Transverse colon (tissue), 4 donors: ENCODE measurements at places on chromosomes 3 and 15. TPM values are rescaled to one million over a fixed set of nuclear protein-coding genes. Genes with fewer than 3 reads are reported as not detected.
A peak's percentile ranks its signal among the peaks of the same experiment; 100 is the strongest.

FILIP1L gene
- total RNA-seq = 38.2 TPM

ILDR1 gene
- 19.2 TPM for total RNA-seq

DNA sequence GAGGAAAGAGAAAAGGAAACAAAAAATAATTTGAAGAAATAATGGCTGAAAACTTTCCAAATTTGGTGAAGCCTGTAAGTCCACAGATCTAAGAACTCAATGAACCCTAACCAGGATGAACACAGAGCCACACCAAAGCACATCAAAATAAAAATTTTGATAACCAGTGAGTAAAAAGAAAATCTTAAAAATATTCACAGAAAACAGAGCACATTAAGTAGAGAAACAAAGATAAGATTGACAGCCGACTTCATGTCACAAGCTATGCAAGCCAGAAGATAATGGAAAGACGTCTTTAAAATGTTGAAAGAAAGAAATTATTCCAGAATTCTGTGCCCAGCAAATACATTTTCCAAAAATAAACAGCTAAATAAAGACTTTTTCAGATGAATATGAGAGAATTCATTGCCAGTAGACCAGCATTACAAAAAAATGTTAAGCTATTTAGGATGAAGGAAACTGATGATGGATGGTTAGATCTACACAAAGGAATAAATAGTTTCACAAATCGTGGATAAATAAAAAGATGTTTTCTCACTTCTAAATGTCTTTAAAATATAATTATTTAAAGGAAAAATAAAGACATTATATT, 140.2 kb upstream of the SKOR1 start:
- H3K36me3 ChIP-seq = no peaks in the 10 kb centered on the region
- no peaks in the 10 kb centered on the region for H3K27me3 ChIP-seq
- H3K4me3 ChIP-seq = no peak overlapping the region
- H3K27ac ChIP-seq = no peak overlapping the region
- no peak for DNase-seq

- no peaks in the 10 kb centered on the region for H3K36me3 ChIP-seq
- no peaks in the 10 kb centered on the region for H3K27me3 ChIP-seq
- no peaks in the 10 kb centered on the region for H3K4me1 ChIP-seq
- no peak overlapping the region for H3K4me3 ChIP-seq
These were observed 231.9 kb downstream of the NSUN3 start for GRCh38 chr3:94294806-94295205.

ZNF609 gene
- 22.4 TPM for total RNA-seq

- no peak overlapping the region for H3K27ac ChIP-seq
- no peak for DNase-seq
- no peaks in the 10 kb centered on the region for H3K27me3 ChIP-seq
- H3K4me3 ChIP-seq = no peak overlapping the region
- H3K36me3 ChIP-seq = no peaks in the 10 kb centered on the region
- no peaks in the 10 kb centered on the region for H3K4me1 ChIP-seq
These were observed 489.4 kb upstream of the IL12A start for GRCh38 chr3:159499031-159499793.

SLC22A13 gene
- total RNA-seq = 0.60 TPM

IGSF10 gene
- total RNA-seq = 1.1 TPM

GRCh38 chr3:108180194-108180593, 42.0 kb downstream of the IFT57 start:
- no peak overlapping the region for H3K27ac ChIP-seq
- H3K4me1 ChIP-seq = peaks cover 2% of the 10 kb centered on the region
- H3K4me3 ChIP-seq = no peak overlapping the region

DNA sequence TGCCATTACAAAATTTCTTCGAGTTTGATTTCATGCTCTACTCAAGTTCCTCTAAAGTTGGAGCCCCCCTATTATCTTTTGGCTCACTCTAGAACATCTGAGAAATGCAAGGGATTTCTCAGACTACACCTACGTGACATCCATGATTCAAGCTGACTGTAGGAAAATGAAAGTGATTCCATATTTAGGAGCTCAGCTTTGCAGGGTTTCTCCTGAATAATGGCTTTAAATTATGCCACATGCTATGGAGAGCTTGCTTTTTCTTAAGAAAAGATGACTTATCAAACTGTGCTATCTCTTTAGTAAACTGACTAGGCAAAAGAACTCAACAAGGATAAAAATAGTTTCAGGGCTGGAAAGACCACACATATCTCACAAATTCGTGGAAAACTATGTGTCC, 292.1 kb downstream of the LSAMP start:
- no peak overlapping the region for H3K27ac ChIP-seq
- H3K27me3 ChIP-seq = no peaks in the 10 kb centered on the region
- no peak for DNase-seq
- H3K4me3 ChIP-seq = no peak overlapping the region

DNA sequence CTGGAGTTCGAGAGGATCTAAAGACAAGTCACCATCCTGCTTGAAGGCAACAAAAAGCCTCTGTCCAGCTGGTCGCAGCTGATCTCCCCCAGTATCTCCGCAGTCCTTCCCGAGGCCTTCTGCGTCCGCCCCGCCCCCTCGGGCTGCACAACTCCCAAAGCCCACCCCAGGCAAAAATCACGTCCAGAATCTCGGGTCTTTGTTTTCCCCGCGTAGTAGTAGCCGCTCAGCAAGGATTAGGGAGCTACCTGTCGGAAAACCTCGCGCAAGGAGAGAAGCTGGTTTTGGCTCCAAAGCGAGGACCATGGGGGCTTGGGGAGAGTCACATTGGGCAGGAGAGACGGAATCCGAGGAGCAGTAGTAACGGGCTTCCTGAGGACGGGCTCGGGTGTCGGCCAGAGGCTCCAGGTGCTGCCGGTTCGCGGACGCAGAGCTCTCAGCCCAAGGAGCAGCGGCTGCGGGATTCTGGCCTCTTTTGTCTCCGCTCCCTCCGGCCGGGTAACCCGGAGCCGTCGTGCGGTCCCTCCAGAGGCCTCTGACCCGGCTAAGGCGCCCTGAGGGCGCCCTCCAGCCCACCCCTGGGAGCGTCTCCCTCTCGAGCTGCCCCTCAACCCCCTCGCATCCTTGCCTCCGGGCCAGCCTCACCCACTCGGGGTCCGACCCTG, 401 bp downstream of the ZSCAN29 start:
- peak overlapping the region; percentile 67 for H3K4me3 ChIP-seq
- DNase-seq = peak; percentile 22

TMEM158 gene
- 23.9 TPM for total RNA-seq

CKMT1B gene
- 333 TPM for total RNA-seq

FANCD2OS gene
- not detected for total RNA-seq

GRCh38 chr3:180478695-180479094, 123.3 kb upstream of the TTC14 start:
- no peak overlapping the region for H3K4me3 ChIP-seq
- H3K36me3 ChIP-seq = no peaks in the 10 kb centered on the region
- no peak for DNase-seq
- H3K4me1 ChIP-seq = no peaks in the 10 kb centered on the region
- no peak overlapping the region for H3K27ac ChIP-seq
- no peaks in the 10 kb centered on the region for H3K27me3 ChIP-seq

DNA sequence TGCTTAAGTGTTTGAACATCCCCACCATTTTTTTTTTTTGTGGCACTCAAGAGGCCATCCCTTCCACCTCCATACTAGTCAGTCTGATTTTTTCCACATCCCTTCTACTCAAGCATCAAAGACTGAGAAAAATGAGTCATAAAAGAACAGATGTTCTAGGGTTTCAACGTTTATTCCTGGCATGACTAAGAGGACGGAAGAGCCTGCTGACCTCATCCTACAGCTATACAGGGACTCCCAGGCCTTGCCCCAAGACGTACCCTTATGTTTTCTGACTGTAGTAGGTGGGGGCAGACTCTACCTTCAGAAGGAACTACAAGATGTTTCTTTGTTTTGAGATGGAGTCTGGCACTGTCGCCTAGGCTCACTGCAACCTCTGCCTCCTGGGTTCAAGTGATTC, 3.3 kb upstream of the ITPKA start:
- H3K4me3 ChIP-seq = no peak overlapping the region
- H3K36me3 ChIP-seq = no peaks in the 10 kb centered on the region
- no peak for DNase-seq
- H3K27me3 ChIP-seq = peaks cover 12% of the 10 kb centered on the region
- no peak overlapping the region for H3K27ac ChIP-seq

PPCDC gene
- total RNA-seq = 5.2 TPM

DNA sequence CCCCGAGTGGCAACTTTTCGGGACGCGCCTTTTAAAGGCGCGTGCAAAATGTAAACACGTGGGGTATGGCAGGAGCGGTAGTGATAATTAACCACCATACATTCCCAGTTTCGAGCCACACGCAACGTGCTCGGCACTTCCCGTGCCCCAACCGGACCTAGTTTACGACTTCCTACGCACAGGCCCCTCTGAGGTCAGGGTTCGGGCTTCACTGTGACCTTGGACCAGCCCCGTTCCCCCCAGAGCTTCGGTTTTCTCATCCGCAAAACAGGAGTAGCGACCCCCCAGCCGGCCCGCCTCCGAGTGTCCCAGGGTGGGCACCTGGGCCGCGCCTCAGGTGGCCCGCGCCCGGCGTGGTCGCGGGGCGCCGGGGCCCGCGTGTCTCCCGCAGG, 451 bp downstream of the CHCHD4 start:
- peak; percentile 80 for DNase-seq
- no peaks in the 10 kb centered on the region for H3K27me3 ChIP-seq
- H3K27ac ChIP-seq = peak overlapping the region; percentile 97
- H3K4me1 ChIP-seq = peaks cover 25% of the 10 kb centered on the region
- H3K4me3 ChIP-seq = peak overlapping the region; percentile 77
- H3K36me3 ChIP-seq = peaks cover under 1% of the 10 kb centered on the region

DNA sequence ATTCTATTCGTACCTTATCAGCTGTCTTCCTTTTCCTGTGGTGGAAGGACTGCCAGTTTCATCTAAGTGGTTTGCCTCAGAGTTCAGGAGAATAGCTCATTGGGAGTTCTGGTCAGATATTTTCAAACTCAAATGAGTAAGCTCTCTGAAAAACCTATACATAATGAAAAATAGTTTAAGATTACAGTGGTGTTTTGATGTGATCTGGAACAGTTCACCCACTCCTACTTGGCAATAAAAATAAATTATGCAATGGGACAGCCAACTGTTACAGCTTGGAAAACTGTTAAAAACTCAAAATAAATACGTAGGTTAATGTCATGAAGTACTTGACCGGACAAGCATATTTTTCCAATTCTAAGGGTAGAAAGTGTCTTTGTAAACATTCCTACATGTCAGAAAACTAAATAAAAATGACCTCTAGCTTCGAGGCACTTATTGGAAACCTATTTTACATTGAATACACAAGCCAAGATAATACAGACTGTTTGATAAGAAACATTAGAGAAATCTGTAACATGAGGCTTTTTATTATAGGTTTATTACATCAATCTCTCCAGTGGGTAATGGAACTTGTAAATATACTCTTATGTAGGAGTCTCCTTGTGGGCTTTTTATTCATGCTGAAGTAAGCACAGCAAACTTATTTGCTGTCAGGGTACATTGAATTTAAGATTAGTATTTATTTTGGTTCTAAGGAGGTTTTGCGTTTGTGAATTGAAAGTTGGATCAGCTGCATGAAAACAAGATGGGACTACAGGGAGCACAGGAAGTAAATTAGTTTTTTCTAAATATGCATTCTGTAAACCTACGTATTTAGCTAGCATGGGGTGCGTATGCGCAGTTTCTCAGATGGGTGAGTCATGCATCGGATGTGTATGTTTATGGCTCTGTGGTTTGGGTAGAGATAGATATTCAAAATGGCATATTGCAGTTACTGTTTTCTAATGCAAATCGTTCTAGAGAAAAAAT, 453.1 kb downstream of the IL5RA start:
- no peak for DNase-seq
- no peaks in the 10 kb centered on the region for H3K27me3 ChIP-seq
- no peak overlapping the region for H3K4me3 ChIP-seq
- no peaks in the 10 kb centered on the region for H3K4me1 ChIP-seq
- H3K36me3 ChIP-seq = no peaks in the 10 kb centered on the region

DNA sequence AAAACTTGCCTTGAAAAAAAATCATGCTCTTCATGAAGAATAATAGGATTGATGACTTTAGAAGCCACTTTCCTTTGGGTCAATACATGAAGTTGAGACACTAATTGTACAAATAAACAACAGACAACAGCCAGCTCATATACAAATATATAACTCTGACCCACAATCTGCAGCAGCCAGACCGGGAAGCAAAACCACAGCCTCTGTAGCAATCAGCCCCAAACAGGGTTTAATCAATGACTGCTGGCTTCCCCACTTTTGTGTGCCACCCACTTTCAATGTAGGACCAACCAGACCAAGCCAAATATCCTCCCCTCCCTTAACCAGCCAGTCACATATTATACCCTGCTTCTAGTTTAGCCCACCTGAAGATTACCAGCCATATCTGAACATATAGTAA, 39.0 kb downstream of the IFT57 start:
- H3K27ac ChIP-seq = no peak overlapping the region
- H3K4me1 ChIP-seq = no peaks in the 10 kb centered on the region
- no peak overlapping the region for H3K4me3 ChIP-seq
- no peaks in the 10 kb centered on the region for H3K27me3 ChIP-seq
